ENCODE measurements at places on chromosomes 7 and 10.

GRCh38 chr10:725786-726185 lies 36.3 kb upstream of the DIP2C start:
- DNase-seq: peak; percentile 4

DNA sequence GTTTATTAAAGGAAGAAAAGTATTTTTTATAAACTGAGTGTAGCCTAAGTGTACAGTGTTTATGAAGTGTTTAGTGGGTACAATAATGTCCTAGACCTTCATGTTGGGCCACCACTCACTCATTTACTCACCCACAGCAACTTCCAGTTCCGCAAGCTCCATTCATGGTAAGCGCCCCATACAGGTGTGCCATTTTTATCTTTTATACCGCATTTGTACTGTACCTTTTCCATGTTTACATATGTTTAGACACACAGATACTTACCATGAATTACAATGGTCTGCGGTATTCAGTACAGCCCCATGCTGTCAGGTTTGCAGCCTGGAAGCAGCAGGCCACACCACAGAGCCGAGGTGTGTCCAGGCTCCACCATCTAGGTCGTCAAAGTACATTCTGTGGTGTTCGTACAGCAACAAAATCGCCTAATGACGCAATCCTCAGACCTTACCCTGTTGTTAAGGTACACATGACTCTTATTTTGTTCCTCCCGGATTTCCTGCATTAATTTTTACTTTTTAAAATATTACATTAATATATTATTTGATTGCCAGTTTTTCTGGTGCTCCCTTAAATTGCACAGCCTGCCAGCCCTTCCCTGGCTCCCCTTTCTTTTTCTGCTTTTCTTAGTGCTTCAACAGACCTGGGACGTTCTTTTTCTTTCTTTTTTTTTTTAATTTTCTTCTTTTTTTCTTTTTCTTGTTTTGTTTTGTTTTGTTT lies 881 bp upstream of the SSBP1 start:
- peak; percentile 8 for DNase-seq

DNA sequence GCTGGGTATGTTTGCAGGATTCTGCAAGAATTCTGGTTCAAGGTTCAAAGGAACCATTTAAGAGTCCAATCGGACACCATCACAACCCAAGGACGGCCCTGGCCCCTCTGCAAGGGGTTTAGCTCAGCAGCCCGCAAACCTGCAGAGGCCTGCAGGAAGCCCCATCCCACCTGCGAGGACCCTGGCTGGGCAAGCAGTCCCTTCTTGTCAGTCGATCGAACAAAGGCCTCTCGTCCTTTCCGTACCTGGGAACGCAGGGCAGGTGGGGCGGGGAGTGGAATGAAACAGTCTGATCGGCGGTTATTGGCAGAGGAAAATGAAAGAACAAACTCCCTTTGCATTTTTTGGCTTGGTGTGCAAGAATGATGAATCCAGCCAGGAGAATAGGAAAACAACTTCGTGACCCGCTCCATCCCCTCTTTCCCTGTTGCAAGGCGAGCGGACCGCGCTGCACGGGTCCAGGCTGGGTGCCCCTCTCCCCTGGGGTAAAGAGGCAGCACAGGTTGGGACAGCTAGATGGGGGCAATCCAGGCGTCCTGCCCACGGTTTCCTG lies 73.7 kb downstream of the INSIG1 start:
- no peak for DNase-seq

- peak; percentile 35 for DNase-seq
These were observed 162.9 kb downstream of the ZNF33B start for GRCh38 chr10:42475168-42476098.

GRCh38 chr7:88760136-88760515 lies 626 bp downstream of the ZNF804B start:
- DNase-seq: no peak

GRCh38 chr10:93512565-93512964 lies 16.2 kb downstream of the CEP55 start:
- peak; percentile 76 for DNase-seq

DNA sequence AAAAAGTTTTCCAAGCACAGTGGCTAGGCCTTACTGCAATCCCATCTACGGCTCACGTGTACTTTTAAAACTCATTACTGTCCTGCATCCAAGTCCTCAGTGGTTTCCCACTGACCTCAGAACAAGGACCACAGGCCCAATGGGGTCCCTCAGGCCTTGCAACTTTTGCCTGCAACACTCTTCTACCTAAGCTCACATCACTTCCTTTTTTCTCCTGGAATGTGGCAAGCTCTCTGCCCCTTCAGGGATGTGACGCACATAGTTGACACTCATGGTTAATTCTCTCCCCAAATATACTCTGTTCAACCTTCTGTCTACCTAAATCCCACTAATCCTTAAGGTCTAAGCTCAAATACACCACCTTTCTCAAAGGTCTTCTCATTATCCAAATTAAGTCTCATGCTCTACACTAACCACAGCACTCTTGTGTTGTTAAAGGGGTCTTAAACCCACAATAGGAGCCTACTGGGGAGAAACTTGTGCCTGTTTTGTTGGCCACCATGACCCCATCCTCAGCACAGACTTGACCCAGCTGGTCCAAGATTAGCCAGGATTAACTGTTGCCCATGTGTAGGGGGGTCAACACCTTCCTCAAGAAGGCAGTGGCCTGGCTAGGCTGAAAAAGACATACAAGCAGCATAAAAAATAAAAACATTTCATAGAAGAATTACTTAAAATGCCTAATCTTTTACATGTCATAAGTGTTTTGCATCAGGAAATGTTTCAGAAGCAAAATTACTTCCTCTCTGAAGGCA lies 15.2 kb downstream of the HNRNPF start:
- DNase-seq: no peak

DNA sequence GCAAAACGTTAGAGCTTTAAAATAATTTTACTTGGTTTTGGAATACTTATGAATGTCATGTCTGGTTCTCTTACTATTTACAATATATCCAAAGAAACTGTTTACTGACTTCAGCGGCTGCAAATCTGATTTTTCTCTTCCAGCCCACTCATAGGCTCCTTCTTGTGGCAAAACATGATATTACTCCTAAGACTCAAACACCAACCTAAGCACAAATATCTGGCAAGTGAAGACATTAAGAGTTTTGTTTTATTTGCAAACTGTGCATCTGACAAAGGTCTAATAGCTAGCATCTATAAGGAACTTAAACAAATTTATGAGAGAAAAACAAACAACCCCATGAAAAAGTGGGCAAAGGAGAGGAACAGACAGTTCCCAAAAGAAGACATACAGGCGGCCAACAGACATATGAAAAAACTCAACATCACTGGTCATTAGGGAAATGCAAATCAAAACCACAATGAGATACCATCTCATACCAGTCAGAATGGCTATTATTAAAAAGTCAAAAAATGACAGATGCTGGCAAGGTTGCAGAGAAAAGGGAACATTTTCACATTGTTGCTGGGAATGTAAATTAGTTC lies 20.3 kb upstream of the GJC3 start:
- peak; percentile 16 for DNase-seq

GRCh38 chr10:91635401-91636400 lies 2.8 kb upstream of the PPP1R3C start:
- peak; percentile 88 for DNase-seq

DNA sequence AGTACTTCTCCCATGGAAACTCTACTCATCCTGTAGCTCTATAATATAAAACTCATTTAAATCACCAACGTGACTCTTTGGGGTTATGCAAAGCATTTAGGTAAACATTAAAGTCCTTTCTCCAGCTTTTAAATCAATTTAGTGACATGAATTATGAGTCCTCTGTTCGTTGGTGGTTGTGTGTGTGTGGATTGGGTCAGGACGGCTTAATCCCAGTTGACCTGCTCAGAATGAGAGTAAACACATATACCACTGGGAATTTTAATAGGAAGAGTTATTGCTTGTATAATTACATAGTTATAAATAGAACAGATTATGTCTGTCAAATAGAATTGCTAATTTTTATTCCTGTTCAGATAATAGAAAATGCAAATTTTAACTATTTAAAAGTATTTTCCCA lies 30.7 kb upstream of the ADCY1 start:
- DNase-seq: no peak

GRCh38 chr10:78955206-78955605 lies 113.6 kb upstream of the ZMIZ1 start:
- DNase-seq: no peak

- no peak for DNase-seq
These were observed 82.9 kb downstream of the CFTR start for GRCh38 chr7:117562759-117563158.

DNA sequence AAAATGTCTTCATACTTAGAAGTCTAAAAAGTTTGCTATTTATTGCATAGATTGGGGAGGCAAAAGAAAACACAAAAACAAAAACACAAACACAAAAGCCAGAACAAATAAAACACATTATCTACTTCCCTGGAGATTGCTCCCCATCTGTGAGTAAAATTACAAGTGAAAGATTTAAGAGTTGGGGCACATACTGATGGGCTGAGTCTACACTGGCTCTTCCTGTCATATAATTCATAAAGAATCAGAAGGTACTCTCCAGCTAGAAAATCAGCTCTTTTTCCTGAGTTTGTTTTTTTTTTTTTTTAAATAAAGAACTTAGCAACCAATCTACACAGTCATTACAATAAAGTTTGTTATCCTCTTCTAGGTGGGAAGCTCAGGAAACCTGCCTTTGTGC lies 192.4 kb upstream of the LRRN3 start:
- DNase-seq: no peak

GRCh38 chr10:59560990-59561389 lies 148.7 kb downstream of the SLC16A9 start:
- DNase-seq: no peak

GRCh38 chr10:52212062-52212461 lies 102.0 kb upstream of the DKK1 start:
- peak; percentile 1 for DNase-seq
